Subcutaneous adipose tissue (tissue), 4 donors: ENCODE measurements at places on chromosomes 12 and 14. TPM values are rescaled to one million over a fixed set of nuclear protein-coding genes. Genes with fewer than 3 reads are reported as not detected.

The CISTR gene
- total RNA-seq: not detected

The OAS1 gene
- total RNA-seq: 16.2 TPM

The MDGA2 gene
- total RNA-seq: 1.1 TPM

The LRFN5 gene
- total RNA-seq: 0.51 TPM

The GLS2 gene
- total RNA-seq: not detected

The GYS2 gene
- total RNA-seq: 3.1 TPM

The SERPINA10 gene
- not detected for total RNA-seq

The C14orf39 gene
- total RNA-seq: 3.7 TPM

The ACVRL1 gene
- total RNA-seq: 157 TPM

The PIWIL1 gene
- total RNA-seq: not detected

The CLEC4A gene
- total RNA-seq: 4.2 TPM

The ADCK1 gene
- 3.6 TPM for total RNA-seq

The ERBB3 gene
- 0.65 TPM for total RNA-seq

The ENDOU gene
- 0.33 TPM for total RNA-seq

The PSEN1 gene
- total RNA-seq: 58.4 TPM

The RFX4 gene
- not detected for total RNA-seq

The SIX6 gene
- not detected for total RNA-seq

The FAM186B gene
- total RNA-seq: 0.17 TPM

The SRRM4 gene
- total RNA-seq: not detected

The PTHLH gene
- total RNA-seq: not detected

The HOXC11 gene
- total RNA-seq: not detected

The CCND2 gene
- total RNA-seq: 66.8 TPM

The CEBPE gene
- not detected for total RNA-seq

The MED6 gene
- 43.9 TPM for total RNA-seq

The CYP27B1 gene
- total RNA-seq: not detected

The NEK9 gene
- 66.1 TPM for total RNA-seq

The SLC41A2 gene
- 29.0 TPM for total RNA-seq

The FGF6 gene
- not detected for total RNA-seq

The KRT78 gene
- not detected for total RNA-seq

The TMX1 gene
- total RNA-seq: 40.7 TPM

The BIN2 gene
- total RNA-seq: 4.6 TPM

The TPPP2 gene
- not detected for total RNA-seq

The ARHGEF25 gene
- total RNA-seq: 8.6 TPM

The ADCY4 gene
- total RNA-seq: 22.5 TPM

The NTF3 gene
- not detected for total RNA-seq

The CMA1 gene
- 0.98 TPM for total RNA-seq

The SLC6A15 gene
- 0.19 TPM for total RNA-seq

The LRRC9 gene
- total RNA-seq: 1.5 TPM
